ENCODE measurements at places on chromosomes 5 and 9.

GRCh38 chr5:180791611-180792213 is 10.9 kb downstream of the MGAT1 start:
- DNase-seq = no peak

DNA sequence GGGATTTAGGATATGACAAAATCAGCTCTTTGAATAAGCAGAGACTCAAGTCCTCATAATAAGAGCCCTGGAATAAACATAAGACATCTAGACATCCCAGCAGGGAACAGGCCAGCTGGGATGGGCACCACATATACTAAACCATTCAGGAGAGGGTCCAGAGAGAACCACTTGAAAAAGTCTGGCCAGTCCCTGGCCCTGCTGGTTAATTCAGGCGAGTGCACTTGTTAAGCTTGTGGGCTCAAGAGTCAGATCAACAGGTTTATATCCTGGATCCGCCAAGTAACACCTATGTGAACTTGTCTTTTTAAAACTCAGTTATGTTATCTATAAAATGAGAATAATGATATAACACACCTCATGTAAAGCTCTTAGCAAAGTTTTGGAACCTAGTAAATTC is 63.3 kb downstream of the CAVIN4 start:
- no peak for DNase-seq

DNA sequence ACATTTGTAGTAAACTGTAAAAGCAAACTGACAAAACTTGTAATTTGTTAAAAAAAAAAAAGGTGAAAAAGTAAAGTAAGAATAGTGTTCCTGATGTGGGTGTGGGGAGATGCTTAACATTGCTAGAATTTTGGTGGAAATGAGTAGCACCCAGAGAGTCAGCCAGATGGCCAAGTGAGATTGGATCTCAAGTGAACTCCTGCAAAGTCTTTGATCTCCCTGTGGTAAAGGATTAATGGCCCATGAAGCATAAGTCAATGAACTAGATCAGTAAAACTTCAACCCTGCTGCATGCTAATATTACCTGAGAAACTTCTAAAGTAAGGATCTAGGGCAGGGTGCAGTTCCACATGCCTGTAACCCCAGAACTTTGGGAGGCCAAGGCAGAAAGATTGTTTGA is 19.0 kb upstream of the FAM169A start:
- DNase-seq = no peak

DNA sequence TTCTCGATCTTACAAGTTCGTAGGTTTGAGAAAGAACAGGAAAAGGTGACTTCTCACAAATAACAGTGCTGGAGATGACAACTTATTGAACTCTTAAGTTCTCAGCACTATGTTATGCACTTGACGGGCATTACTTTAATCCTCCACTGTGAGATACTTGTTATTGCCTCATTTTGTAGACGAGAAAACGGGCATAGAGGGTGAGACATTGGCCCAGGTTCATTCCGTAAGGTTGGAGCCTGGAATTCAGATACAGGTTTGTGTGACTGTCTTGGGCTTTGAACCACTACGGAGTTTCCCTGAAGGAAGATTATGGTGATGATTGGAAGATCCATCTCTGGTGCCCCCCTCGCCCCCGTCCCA is 657 bp downstream of the MAT2B start:
- no peak for DNase-seq

DNA sequence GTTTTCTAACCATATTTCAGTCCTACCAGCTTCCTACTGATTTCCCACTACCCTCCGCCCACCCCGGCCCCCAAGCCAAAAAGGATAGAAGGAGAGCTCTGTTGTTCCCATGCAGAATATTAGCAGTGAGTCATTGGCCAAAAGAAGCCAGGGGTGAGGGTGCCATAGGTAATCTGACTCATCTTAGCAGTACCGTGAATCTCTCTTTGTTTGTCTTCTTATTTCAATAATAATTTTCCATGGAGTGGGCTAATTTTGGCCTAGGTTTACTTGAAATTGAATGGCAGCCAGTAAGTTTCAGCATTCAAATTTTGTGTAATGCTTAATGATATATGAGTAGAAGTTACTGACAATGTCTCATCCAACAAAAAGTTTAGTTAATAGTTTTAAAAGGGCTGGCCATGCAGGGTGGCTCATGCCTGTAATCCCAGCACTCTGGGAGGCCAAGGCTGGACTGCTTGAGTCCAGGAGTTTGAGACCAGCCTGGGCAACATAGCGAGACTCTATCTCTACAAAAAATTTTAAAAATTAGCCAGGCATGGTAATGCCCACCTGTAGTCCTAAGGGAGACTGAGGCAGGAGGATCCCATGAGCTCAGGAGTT is 74.2 kb downstream of the C9orf152 start:
- no peak for DNase-seq
